ENCODE measurements at places on chromosomes 1 and 21.

DNA sequence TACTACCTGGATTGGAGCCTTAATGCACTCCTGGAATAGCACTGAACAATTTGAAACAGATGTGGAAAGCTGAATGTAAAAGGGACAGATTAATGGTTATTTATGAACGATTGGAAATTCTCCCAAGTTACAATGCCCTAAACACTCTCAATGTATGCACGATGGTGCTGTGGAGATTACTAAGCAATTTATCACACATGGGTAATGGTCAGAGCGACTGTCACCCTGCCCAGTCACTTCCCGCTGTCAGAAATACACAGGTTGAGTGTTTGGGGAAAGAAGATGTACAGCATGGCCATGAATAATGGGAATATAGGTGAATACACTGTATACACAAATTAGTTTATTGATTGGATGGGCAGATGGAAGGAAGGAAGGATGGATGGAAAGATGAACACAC, 342.4 kb downstream of the VAV3 start:
- DNase-seq: no peak

DNA sequence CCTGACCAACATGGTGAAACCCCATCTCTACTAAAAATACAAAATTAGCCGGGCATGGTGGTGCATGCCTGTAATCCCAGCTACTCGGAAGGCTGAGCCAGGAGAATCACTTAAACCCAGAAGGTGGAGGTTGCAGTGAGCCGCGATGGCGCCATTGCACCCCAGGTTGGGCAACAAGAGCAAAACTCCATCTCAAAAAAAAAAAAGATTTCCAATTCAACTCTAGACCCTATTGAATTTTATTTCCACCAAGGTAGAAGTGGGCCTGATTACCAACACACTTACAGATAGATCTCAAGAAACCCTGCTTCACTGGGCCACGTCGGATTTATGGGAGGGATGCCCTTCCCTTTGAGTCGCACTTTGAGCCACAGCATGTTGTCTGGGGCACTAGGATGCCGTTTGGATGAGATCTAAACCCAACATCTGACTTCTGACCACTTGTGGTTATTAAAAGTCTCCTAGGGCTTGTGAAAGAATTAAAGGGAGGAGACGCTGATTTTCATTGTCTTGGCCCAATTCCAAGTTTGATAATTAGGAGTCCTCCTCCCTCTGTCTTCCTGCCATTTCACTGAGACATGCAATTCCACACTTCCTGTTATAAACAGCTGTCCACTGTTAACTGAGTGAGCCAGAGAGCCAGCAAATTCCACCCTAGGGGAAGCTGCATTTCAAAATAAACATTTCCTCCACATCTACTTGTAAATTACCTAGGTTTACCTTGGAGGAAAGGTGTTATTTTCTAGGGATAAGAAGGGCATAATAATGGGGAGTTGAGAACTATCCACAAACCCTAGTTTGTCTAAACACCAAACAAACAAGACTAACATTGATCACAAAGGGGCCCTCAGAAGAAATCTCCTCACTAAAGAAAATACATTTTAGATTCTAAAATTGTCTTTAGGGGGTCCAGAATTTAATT, 5.2 kb upstream of the RERE start:
- no peak for DNase-seq

- DNase-seq: no peak
Observed at GRCh38 chr1:21290546-21290944, 282 bp upstream of the ECE1 start.

DNA sequence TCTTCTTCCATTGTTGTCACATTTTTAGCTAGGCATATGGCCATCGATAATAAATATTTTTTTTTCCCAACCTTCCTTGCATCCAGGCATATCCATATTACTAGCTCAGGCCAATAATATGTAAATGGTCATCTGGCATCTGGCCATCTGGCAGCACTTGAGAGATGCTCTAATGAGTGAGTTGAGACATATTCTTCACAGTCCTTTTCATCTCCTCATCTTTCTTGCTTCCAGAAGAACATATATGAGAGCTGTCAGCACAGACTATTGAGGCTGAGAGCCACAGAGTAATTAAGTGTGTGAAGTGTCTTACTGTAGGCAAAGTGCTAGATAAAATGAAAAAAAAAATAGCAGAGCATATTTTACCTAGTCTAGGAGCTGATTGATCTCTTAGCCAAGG, 628.4 kb upstream of the TMPRSS15 start:
- DNase-seq: no peak

DNA sequence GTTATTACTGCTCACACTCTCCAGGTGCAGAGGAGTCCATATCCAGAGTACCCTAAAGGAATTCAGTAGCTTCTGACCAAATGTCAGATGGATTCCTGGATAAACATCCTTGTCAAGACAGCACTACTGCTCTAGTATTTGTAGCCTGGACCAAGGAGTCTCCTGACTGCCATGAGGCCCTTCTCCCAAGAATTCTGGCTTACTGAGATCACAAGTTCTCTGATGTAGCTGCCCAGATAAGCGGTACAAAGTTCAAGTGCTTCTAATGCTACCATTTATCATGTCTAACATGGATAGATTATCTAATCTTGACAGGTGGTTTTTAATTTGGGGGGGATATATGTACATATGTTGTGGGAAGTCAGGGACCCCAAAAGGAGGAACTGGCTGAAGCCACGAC, 196.6 kb upstream of the HMCN1 start:
- no peak for DNase-seq

DNA sequence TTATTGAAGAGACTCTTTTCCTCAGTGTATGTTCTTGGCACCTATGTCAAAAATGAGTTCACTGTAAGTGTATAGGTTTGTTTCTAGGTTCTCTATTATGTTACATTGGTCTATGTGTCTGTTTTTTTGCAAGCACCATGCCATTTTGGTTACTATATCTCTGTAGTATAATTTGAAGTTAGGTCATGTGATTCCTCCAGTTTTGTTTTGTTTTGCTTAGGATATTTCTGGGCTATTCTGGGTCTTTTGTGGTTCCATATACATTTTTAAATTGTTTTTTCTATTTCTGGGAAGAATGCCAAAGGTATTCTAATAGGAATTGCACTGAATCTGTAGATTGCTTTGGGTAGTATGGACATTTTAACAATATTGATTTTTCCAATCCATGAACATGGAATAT, 13.2 kb downstream of the TMED5 start:
- DNase-seq: no peak

GRCh38 chr1:214476986-214477870, 74.2 kb downstream of the PTPN14 start:
- no peak for DNase-seq

DNA sequence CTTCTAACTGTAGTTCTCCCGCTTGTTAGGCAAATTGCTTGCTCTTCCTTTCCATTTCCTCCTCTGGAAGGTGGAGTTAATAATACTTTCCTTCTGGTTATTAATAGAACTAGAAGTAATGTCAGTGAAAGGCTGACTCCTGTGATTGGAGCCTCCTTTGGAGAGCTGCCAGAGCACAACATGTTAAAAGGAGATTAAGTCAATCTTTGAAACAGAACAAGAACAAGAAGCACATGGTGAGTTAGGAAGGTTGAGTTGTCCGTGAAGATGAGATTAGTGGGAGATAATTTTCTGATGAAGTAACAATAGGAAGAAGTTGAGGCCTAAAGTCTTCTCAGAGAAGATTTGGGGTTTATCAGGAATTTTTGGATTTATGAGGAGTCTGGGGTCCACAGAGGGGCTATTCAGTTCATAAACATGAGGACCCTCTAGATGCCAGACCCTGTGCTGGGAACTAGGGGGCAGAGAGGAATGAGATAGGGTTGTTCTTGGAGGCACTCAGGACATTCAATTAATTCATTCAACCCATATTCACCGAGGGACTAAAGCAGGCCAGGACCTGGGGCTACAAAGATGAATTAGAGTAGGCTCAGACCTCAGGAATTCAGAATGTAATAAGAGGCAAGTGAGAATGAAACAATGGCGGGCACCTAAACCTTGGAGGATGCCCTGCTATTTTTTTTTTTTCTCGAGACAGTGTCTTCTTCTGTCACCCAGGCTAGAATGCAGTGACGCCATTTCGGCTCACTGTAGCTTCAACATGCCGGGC, 40.7 kb upstream of the DHCR24 start:
- DNase-seq: no peak

DNA sequence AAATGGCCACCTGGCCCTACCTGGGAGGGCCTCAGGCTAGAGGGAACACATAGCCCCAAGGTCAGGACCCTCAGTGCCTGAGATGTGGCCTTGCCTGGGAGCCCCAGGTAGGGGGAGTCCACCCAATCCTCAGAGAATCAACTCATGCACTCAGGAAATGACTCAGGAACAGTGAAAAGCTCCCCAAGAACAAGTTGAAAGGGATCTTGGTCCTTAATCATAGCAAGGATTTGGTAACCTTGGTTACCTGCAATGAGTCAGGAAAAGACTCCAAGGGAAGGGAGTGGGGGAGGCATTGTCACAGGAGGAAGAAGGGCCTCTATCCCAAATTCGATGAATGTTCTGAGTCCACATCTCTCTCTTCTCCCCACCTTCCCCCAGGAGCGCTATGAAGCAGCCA, 17.0 kb downstream of the MAP7D1 start:
- no peak for DNase-seq

DNA sequence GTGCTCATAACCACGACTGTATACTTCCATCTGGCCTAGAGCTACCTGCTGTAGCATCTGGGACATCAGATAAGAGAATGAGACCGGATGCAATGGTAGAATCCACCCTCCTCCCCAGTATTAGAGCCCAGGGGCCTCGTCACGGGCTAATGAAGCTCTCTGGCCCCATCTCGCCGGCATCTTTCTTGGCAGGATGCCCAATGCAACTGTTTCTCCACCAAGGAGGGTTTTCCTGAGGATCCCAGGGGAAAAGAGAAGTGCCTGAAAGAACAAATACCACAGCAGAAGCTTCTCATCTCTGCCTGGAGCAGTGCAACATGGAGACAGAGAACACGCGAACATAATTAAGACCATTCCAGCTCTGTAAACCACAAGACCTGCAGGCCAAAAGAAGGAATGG, 80.0 kb downstream of the VWA5B1 start:
- no peak for DNase-seq

DNA sequence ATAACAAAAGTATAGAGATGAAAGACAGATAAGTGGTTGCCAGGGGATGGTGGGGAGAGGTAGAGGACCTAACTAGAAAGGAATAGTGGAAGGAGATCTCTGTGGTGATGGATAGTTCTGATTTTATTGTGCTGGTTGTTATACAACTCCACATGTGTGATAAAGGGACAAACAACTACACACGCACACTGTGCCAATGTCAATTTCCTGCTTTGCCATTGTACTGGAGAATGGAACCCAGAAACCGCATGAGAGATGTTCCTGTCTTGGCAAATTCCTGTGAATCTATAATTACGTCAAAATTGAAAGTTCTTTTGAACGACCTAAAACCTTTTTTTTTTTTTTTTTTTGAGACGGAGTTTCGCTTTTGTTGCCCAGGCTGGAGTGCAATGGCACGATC, 11.0 kb downstream of the TNFRSF9 start:
- DNase-seq: no peak

DNA sequence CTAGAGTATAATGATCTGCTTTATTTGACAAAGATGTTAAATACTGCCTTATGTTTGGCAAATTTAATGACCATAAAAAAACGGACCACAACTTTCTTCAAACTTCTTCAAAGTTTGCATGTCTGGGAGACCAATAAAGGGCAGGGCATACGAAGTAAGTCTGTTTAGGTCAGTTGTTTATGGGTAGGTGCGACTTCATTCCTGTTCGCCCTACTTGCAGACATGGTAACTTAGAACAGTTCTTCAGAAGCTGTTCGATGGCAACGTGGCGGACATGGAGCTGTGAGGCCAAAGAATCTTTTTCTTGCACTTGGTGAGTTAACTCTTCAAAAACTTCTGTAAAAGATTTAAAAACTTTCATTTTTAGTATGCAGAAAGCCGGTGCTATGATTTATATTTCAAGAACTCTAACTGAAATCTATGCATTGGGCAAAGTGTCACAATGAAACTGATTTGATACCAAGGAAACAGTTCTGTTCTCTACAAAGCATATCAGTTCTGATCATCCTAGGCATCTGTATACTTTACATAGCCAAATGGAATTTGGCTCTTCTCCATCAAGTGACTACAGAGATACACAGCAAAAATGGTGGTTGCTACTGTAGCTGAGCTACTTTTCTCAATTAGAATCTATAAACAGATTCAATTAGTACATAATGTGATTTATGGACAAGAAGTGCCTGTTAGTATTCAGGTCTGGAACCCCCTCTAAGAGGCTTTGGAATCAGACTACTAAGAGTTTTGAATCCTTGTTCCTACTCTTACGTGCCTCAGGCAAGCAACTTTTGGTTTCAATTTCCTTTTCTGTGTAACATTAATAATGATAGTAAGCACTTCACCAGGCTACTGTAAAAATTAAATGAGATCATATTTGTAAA, 25.7 kb downstream of the C21orf91 start:
- DNase-seq: no peak

DNA sequence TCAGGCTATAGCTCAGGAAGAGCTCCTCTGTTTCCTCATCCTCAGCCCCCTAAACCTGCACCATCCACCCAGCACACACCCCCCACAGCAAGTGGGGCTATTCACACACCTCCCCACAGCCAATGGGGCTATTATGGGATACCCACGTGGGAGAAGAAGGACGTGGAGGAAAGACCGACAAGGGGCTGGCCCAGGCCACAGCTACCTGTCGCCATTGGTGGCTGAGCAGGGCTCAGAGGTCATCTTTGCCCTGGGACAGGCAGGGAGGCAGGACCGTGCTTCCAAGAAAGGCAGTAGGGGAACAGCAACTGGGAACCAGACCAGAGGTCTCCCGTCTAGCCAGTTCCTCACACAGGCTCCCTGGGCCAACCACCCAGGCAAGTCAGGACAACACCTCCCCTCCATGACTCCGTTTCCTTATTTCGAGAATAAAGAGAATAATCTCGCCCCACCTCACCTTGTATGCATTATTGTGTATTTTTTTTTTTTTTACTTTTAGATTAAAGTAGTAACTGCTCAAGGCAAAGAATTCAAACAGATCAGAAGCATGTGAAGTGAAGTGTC, 92.3 kb upstream of the TARDBP start:
- DNase-seq: no peak

Data from stimulated activated CD4-positive, alpha-beta T cell treated with anti-CD3 and anti-CD28 coated beads, Interleukin-2, amount 100 ng/mL, for 4 hours (primary cell).